ENCODE measurements at places on chromosomes 4 and X.

GRCh38 chrX:54042609-54043021 is 1.7 kb downstream of the PHF8 start:
- peak; percentile 72 for DNase-seq

- DNase-seq = no peak
These were observed 95.3 kb downstream of the POLA1 start for GRCh38 chrX:24789047-24789446.

DNA sequence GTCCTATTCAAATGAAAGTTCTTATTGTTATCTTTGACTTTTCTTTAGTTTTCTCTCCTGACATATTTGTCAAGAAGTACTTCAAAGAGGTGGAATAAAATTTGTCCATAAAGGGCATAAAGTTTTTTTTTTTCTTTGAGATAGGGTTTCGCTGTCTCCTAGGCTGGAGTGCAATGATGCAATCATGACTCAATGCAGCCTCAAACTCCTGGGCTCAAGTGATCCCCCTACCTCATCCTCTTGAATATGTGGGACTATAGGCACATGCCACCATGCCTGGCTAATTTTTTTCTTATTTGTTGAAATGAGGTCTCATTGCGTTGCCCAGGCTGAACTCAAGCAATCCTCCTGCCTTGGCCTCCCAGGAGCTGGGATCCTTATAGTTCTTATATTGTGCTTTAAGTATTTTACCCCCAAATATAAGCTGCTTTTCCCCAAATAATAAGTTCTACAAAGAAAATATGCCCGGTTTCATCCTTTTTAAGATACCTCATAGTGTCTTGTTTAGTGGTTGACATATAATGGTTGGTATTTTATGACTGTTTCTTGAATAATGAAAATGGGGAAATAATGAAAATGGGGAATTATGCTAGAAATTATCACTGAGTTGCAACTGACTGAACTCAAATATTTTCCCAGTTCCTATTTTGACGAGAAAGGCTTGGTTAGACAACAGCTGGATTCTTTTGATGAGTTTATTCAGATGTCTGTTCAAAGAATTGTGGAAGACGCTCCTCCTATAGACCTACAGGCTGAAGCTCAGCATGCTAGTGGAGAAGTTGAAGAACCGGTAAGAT is 11.6 kb downstream of the POLR2B start:
- peak; percentile 34 for DNase-seq

- DNase-seq = no peak
These were observed 16.8 kb downstream of the AFF2 start for GRCh38 chrX:148517176-148517575.

- no peak for DNase-seq
These were observed 1.7 kb upstream of the TCEAL8 start for GRCh38 chrX:103256651-103257050.

GRCh38 chr4:98522062-98522461 is 136.3 kb downstream of the TSPAN5 start:
- no peak for DNase-seq

DNA sequence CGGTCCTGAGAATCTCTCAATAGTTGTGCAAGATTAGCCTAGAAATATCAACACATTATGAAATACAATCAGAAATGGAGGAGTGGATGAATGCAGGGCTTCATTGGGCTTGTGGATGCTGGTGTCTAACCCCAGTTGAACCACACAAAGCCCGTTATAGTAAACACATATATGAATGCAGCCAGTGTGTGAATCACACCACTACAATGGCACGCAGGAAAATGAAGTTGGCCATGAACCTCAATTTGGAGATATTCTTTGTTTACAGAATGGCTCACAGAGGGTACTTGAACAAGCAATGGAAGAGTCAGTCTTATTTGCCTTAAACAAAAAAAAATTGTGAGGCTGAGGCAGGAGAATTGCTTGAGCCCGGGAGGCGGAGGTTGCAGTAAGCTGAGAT is 57.8 kb downstream of the SOD3 start:
- no peak for DNase-seq

GRCh38 chr4:163846008-163846407 is 351.5 kb downstream of the TMA16 start:
- no peak for DNase-seq

DNA sequence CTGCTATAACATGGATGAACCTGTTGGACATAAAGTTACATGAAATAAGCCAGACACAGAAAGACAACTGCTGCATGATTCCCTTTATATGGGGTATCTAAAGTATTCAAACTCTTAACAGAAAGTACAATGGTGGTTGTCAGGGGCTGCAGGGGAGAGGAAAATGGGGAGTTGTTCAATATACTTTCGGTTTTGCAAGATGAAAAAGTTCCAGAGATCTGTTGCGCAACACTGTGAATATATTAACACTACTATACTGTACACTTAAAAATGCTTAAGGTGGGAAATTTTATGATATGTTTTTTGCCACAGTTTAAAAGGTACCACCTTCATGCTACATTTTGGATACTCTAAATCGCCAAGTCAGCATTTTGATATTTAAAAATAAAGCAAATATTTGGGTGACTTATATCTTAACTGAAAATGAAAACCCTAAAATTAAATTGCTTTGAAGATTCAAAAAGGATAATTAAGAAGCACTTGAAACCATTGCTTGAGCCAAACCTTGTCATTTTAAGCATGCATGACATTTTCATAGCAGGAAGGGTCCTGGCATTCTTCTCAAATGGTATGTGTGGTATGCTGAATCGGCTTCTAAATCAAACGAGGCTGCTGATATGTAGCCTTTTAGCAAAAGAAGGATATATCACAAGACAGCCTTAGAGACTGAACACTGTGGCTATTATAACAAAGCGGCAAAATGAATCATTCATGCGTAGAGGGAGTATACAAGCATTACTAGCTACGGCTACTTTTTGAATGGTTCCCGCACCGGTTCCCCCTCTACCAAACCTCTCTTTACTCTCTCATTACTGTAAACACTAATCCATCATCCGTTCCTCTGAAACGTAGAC is 607.1 kb upstream of the DIPK2B start:
- DNase-seq = peak; percentile 68

DNA sequence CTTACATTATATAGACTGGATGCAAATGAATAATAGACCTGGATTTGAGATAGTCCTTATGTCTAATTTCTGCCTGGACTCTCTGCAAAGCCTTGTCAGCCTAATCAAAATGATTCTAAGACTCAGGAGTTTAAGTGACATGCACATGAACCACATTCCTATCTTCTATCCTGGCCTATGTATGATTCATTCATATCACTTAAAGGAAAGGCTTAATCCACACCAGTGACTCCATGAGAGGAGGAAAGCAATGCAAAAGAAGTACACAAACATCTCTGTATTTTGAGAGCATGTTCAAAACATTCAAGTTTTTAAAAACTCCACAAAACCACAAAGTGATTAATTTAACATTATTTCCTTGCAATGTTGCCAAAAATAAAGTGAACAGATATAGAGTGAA is 14.6 kb downstream of the AMOT start:
- DNase-seq = no peak

DNA sequence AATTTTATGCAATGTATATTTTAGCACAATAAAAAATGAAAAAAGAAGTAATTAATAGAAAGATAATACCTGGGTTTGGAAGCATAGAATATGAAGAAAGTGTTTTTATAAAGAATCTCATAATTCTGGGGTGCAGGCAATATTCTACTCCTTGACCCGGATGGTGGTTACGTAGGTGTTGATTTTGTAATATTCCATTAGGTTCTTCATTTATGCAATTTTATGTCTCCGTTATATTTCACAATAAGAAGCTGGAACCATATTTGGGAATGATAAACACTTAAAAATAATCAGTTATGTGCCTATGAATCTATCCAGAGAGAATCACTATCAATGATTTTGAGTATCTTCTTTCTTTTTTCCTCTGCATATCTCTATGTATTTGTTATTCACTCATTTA is 38.5 kb downstream of the CHRNA9 start:
- no peak for DNase-seq

GRCh38 chr4:82799006-82799881 is 648 bp upstream of the SCD5 start:
- peak; percentile 27 for DNase-seq

DNA sequence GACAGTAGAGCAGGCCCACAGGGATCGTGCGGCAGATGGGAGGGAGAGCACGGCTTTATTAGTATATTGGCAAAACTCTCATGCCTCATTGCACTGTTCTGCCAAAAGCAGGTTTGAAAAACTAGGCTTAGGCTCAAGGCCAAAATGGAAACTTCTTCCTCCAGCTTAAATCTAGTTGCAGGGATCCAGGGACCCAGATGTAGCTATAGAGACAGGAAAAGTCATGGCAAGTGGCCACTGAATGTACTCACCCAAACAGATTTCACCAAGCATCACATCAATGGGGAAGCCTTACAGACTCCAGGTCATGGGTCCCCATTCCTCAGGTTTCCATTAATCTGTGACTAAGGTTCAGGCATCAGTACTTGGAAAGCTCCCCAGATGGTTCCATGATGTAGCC is 149.2 kb downstream of the STK32B start:
- DNase-seq = no peak

DNA sequence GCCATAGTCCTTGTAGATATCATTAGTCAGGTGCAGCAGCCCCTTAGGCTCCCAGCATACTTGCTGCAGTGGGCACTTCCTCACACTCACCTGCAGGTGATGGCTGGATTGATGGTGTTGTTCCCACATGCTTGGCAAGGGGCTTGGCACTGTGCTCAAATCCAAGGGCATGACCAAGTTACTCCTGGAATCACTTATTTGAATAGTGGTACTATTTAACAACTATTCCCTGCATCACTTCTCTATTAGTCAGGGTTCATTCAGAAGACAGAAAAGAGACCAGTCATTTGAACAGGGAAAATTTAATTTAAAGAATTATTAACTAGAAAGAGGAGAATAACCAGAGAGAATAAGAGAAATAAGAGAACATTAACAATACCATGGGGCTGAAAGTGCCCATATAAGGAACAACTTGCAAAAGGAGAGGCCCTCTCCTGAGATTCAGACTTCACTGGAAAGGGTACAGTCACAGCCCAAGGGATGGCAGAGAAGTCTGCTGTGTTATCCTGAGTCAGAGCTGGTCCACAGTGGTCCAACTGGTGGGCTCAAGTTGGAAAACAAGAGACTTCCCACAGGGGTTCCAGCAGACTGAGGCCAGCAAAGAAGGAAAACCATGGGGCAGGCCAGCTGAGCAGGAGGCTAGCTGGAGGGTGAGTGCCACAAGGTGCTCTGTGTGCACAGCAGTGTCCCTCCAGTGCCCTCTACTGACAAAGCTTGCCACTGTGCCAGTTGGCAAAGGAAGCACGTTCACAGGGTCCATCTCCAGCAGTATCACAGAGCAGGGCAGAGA is 9.8 kb downstream of the SPP1 start:
- DNase-seq = peak; percentile 76

DNA sequence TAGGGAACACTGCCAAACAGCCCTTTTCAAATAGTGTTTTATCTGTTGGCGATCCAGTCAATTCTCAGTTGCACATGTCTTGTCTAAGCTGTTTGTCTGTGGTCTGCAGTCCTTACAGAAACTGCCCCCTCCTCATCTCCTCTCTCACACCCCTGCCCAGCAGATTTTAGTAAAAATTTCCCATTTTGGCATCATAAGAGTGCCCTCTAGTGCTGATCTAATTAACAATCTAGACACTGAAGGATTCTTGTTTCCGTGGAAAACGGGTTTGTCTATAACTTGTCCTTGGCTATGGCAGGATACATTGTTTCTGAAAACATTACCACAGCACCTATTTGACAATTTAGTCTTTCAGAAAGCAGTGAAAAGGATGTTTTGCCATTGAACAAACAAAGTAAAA is 227.2 kb upstream of the MBNL3 start:
- no peak for DNase-seq

- no peak for DNase-seq
These were observed 72.0 kb downstream of the FAT1 start for GRCh38 chr4:186651624-186652023.

DNA sequence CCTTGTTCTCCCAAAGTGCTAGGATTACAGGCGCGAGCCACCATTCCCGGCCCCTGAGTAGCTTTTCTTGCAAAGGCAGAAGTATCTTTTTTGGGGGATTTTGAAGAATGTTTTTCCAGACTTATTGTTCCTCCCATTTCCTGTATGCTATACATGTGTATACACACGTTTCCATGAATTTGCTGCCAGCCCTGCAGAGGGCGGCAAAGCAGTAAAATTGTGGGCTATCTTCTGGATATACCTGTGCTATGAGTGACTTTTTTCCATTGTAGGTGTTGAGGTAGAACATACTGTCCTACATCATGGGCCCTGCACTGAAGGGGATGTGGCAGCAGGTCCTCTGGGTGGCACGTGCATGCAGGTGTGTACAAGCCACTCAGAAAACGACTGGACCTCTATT is 16.9 kb upstream of the MED28 start:
- DNase-seq = peak; percentile 34

GRCh38 chr4:153522802-153523094 is 56.6 kb downstream of the TMEM131L start:
- DNase-seq = no peak

DNA sequence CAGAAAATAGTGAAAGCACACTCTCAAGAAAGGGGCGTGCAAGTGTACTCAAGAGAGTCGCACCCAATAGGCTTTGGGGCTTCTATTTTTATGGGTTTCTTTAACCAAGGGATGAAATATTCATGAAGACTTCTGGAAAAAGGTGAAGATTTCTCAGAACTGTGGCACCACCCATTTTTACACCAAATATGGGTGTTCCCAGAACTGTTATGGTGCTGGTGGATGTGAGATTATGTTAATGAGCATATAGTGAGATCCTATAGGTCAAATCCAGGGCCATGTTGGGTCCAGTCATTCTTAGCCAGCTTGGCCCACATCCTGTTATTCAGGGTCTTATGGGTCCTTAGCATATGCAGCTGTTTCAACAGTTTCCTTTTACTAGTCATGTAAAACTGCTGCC is 61.0 kb upstream of the SMIM10 start:
- no peak for DNase-seq

DNA sequence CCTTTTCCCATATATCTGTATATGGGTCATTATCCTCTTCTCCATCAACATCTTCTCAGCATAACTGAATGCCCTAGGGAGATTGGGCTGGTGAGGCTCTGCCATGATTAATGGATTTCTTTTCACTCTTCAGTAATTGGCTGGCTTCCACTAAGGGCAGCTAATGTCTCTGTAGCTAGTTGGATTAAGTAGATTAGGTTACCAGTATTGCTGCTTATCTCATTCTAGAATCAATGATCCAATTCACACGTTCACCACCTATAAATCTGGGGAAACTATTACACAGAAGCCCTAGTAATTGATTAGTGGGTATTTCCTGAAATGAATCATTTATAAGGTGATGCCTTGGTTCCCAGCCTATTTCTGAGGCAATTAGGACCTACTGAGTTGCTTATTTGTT is 94.8 kb downstream of the KDR start:
- no peak for DNase-seq

DNA sequence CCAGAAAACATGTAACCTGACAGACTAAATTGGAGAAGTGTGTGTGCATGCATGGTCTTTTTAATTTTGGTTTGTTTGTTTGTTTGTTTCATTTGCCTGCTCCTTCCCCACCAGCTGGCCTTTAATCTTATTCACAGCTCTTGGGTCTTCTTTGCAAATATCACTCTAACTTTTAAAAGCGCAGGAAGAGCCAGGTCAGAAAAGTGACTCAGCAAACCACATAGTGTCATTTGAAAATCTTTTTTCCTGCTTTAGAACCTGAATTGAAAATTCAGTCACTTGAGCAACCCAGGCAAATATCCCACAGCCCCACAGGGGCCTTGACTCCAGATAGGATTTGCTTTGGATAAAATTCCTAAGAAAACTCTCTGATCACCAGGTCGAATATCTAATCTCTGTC is 4.6 kb downstream of the TMEM255A start:
- no peak for DNase-seq

GRCh38 chr4:26163425-26164362 is 157.1 kb upstream of the RBPJ start:
- peak; percentile 42 for DNase-seq

Data from EH (cell line).